H4 (cell line): ENCODE measurements at places on chromosomes 7 and 10. TPM values are rescaled to one million over a fixed set of nuclear protein-coding genes. Genes with fewer than 3 reads are reported as not detected.

DNA sequence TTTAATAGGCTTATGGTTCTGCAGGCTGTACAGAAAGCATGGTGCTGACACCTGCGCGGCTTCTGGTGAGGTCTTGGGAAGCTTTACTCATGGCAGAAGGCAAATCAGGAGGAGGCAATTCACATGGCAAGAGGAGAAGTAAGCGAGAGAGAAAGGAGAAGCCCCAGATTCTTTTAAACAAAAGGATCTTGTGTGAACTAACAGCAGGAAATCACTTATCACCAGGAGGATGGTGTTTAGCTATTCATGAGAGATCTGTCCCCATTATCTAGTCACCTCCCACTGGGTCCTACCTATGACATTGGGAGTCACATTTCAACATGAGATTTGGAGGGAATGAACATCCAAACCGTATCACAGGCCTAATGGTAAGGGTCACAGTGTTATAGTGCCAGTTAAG, 678.0 kb upstream of the KCND2 start:
- no peak for DNase-seq

DNA sequence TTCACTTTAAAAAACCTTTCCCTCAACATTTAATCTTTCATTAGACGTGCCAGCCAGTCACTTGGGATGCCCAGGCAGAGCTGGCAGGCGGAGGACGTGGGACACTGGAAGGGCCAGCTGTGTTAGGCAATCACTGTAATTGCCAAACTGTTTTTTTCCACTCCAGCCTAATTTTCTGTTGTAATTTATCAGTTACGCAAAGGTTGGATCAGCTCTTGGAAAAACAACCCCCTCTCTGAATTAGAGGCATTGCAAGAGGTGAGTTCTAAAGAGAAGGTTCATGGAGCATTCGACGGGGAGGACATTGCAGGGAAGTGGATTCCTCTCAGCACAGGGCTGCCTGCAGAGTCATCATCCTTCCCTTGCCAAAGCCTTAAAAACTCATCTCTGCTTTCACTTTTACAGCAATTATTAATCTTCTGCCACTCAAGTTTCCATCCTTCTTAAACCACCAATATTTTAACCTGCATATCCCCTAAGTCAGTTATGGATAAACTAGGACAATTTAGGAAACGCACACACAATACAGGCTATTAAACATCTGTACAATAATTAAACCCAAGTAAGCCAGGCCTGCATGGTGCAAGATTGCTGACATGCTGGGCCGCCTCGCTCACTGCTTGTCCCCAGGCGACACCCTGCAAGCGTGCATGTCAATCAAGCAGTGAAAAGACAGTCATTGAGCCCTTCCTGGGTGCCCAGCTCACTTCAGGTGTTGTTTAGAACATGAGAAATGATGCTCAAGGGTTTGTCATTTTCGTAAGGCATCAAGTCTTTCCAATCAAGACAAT, 272.3 kb upstream of the RNF32 start:
- no peak for DNase-seq

Gene TMEM176A
- total RNA-seq: not detected in 2 replicates

Gene ANKRD7
- 1.4 and 2.0 TPM in 2 replicates for total RNA-seq
